Activated effector memory CD4-positive, alpha-beta T cell treated with Interleukin-2 at 50 U/mL for 16 hours (primary cell): ENCODE measurements at places on chromosomes 1 and 21.

DNA sequence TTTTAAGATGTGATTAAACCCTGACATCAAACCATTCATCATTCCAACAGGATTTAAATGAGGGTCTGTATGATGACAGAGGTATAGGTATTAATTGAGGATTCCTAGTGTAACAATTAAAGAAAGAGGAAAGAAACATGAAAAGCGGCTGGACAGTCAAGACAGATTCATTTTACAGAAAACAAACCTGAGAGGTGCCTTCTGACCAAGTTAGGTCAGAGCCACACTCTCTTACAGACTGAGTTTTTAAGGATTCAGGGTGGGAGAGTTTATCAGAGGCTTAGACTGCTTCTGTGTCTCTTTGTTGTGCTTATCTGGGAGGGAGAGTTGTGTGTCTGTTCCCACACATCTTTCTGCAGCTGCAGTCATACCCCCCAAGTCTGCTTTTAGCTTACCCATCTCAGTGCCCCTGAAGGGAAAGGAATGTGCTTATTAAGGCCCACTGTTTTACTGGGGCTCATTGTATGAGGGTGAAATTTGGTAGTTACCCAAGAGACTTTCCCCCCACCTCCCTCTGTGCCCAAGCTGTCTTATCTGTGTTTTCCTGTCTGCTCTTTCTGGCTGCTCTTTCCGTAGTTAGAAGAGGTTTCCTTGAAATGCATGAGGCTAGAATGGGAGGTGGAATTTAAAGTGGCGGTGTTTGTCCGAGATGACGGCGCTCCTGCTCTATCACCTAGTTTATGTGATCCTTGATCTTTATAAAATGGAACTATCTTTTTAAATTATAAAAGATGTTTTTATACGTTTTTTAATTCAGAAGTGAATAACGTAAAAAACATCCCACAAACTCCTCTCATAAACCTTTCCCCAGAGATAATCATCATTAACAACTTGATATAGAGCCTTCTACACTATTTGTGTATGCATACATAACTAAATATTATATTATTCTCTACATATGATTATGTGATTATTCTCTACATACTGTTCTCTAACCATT lies 96.0 kb upstream of the TNFSF4 start:
- no peak for DNase-seq

GRCh38 chr1:212344905-212345304 lies 59.7 kb downstream of the PPP2R5A start:
- no peak for DNase-seq

DNA sequence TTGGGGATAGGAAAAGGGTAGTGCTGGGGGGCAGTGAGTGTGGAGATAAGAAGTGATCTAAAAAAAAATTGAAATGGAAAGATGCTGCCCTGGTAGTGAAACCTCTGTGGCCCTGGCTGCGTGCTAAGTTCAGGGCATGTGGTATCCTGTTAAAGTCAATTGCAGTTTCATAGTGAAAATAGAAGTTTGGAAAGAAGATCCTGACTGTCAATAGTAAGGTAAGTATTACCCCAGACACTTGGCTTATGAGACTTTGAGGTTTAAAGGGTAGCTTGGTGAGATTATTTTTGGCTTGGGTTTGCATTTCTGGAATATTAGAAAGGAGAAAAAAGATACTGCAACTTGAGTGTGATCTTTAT lies 6.8 kb downstream of the ARID1A start:
- no peak for DNase-seq

- DNase-seq = no peak
Measured at GRCh38 chr1:113983826-113984225, 4.6 kb downstream of the OLFML3 start.

DNA sequence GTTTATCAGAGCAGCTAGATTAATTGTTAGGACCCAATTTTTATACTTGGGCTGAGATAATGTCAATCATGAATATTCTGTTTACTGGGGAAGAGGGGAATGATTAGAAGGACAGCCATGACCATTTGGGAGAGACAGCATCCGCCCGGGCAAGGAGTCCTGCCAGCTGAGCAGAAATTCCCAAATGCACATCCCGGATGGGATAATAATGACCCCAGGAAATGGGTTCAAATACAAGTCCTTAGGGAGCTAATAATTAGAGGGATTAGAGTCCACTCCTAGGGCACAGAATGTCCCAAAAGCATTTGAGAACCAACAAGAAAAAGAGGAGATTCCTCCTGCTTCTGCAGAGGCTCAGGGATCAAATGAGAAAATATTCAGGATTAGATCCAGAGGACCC lies 115.9 kb downstream of the LRRC53 start:
- no peak for DNase-seq

- DNase-seq = no peak
Measured at GRCh38 chr21:25722631-25723030, 12.1 kb downstream of the ATP5PF start.

DNA sequence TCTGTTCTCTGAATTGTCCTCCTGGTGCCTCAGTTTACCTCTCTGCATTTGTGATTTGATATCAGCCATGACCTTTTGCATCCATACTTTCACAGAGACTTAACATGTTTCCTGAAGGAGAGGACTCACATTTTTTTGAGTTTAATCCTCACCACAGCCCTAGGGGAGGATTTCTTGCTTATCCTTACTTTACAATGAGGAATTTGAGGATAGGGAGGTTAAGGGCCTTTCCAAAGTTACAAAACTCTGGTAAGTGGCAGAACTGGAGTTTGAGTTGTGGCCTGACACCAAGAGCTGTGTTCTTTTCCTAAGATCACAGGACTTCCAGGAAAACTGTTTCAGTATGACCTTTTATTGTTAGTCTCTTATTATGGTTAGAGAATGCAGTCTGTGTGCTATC lies 34.2 kb downstream of the TNFRSF8 start:
- DNase-seq = no peak
